RWPE2 (cell line): ENCODE measurements at places on chromosomes 12 and 14.

GRCh38 chr14:71130491-71131179, 223.4 kb downstream of the PCNX1 start:
- DNase-seq = no peak

GRCh38 chr12:30753751-30754382, 884 bp downstream of the CAPRIN2 start:
- DNase-seq = no peak

- DNase-seq = no peak
These were observed 481.4 kb upstream of the TMEM132C start for GRCh38 chr12:127785540-127785939.

GRCh38 chr14:33922125-33922524, 28.7 kb downstream of the EGLN3 start:
- DNase-seq = no peak

GRCh38 chr12:129887101-129887500, 16.7 kb downstream of the TMEM132D start:
- DNase-seq = no peak

- DNase-seq = no peak
These were observed 251.1 kb upstream of the RMST start for GRCh38 chr12:97211416-97211930.

DNA sequence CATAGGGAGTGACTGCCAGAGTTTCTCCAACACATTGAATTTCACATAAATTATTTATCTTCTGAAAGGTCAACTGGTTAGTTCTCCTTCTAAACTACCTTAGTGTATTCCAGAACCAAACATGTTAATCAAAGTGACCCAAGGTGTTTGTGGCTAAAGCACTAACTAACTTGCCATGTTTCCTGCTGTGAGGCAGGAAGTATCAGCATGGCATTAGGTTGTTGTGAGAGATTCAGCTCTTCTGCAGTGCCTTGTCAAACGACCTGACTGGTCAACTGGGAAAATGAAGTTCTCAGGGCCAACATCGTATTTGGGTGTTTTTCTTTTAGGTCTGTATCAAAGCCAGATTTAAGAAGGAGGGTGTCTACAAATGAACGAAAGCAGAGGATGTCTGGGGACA, 448.1 kb downstream of the APAF1 start:
- no peak for DNase-seq
